ENCODE measurements at places on chromosomes 3 and 15.
A peak's percentile ranks its signal among the peaks of the same experiment; 100 is the strongest.

DNA sequence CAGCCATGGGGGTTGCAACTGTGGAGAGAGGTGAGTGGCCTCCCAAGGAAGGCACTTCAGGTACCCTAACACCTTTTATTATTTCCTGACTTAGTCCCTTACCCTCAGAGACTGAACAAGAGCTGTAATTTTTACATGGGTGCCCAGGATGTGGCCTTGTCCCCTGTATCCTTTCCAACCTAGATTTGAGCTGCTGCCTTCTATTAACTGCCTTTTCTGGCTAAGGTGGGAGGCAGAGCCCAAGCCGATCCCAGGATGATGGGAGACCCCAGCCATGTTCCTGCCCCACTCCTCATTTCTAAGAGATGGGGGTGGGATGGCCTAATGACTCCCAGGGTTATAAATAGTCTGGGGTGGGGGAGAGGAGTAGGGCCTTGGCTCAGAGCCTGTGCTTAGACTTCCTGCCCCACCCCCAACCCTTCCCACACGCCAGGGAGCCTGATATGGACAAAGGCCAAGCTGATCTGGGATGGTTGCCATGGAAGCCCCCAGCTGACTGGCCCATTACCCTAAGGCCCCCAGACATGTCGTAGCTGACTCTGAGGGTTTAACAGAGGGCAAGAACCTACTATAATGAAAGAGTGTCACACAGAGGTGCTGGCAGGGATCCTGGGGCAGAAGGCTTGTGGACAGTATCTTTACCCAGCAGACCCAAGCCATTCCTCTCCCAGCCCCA lies 1.9 kb downstream of the KLHDC8B start:
- DNase-seq: no peak

DNA sequence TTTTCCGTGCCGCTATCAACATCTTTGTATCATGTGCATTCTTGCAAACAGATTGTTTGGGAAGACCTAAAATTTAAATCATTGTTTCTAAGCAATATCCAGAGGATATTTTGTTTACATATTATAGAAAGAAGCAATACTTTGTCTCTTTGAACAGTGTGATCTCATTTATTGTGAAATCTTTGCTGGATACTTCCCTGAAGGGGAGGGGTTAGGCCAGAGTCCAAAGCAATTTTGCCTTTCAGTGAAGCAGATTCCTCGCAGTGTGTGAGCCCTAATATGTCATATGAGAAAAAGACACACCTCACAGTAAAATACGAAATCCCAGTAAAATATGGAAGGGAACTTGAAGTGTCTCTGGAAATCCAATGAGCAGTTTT lies 158.7 kb upstream of the SLCO3A1 start:
- peak; percentile 78 for DNase-seq

GRCh38 chr15:78047761-78048627 lies 29.5 kb downstream of the TBC1D2B start:
- no peak for DNase-seq

GRCh38 chr15:45720183-45720582 lies 85.4 kb downstream of the SQOR start:
- DNase-seq: no peak

DNA sequence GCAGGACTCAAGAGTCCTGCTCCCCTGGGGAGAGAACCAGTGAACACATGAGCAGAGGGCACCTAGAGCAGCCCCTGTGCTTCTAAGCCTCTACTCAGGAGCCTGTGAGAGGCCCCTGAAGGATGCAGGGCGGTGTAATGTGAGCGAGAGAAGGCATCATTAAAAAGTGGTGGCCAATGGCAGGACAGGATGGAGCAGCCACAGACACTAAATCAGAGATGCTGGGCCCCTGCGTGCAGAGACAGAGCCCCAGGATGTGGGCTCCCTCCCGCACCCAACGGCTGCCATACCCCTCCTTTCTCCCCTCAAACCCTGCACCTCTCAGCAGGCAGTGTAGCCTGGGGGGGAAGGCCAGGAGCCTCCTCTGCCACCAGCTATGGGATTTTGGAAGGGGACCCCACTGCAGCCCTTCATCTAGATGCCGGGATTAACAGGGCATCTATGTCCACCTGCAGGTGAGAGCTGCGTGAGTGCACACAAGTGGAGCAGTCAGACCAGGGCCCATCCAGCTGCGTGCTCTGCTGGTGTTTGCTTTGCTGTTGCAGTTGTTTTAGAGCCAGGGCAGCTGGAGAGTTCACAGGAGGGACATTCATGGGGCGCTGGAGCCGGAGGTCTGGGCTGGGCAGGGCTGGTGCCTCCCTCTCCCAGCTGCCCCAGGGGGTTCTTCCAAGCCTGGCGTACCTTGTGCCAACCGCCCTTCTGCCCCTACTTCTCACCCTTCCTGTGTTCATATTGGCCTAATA lies 5.1 kb upstream of the IQSEC1 start:
- no peak for DNase-seq

- no peak for DNase-seq
Observed at GRCh38 chr15:70146771-70147170, 49.1 kb upstream of the TLE3 start.

- peak; percentile 88 for DNase-seq
Observed at GRCh38 chr15:64731012-64731804, 44.2 kb downstream of the RBPMS2 start.

- no peak for DNase-seq
Observed at GRCh38 chr3:155972885-155973584, 102.6 kb downstream of the GMPS start.

DNA sequence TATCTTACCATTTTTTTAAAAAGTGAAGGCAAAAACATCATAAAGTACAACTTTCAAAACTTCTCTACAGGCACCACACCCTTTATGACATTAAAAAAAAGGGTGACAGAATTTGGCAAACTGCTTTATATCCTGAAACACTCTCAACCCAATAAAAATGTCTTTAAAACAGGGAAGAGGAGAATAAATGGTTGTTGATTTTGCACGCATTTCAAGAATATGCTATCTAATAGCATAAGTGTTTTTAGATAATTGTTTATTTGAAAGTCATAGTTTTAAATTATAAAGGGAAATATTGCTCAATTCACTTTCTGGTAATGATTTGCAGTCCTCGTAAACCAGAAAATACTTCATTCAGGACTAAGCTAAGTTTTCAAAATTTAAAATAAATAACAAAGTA lies 1.7 kb upstream of the PCOLCE2 start:
- DNase-seq: no peak

GRCh38 chr3:133123636-133124035 lies 85.4 kb downstream of the TMEM108 start:
- DNase-seq: no peak

GRCh38 chr3:49729966-49730609 lies 6.3 kb upstream of the GMPPB start:
- no peak for DNase-seq

- DNase-seq: no peak
Observed at GRCh38 chr15:77292969-77293558, 126.8 kb downstream of the PEAK1 start.

DNA sequence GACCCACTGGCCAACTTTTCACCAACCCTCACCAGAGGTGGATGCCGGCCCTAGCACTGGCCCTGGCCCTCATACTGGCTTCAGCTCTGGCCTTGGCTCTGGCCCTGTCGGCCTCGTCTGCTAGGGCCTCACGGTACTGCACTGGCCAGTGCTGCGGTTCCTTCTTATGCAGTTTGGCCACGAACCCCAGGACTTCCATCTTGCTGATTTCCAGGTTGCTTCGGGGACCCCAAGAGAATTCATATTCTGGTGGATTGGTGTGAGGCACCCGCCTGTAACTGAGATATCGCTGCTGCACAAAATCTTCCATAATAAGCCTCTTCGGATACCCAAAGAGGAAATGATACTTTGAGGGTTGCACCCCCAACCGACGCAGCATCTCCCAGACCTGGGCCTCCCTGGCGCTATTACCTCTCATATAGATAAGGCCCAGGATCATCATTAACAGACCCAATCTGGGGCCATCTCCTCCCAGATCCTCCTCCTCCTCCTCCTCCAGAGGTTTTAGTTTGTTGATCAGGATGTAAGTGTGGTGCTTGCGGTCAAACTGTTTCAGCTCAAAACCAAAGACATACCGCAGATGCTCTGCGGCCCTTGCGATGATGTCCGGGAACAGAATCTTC lies 883 bp downstream of the MAGEF1 start:
- DNase-seq: peak; percentile 42
